NCI-H1436 treated with DMSO at 0.1 percent for 48 hours (cell line): ENCODE measurements at places on chromosomes 12 and 14.

GRCh38 chr14:81066672-81067071 lies 111.3 kb downstream of the TSHR start:
- no peak for DNase-seq

DNA sequence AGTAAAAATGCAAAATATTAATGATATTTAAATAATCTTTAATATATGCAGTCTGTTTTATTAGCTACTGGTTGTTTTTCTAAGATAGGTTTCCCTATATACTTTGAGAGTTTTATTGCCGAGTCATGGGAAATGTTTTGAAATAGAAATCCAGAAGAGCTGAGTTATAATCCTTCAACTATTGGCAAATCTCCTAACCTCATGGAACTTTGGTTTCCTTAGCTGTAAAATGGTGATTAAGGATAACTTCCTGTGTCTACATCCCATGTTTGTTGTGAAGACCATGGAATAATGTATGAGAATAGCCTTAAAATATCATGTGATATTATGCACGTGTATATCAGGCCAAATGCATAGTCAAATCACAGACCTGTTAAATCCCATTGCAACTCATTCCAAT lies 51.0 kb downstream of the UNC79 start:
- DNase-seq: no peak

DNA sequence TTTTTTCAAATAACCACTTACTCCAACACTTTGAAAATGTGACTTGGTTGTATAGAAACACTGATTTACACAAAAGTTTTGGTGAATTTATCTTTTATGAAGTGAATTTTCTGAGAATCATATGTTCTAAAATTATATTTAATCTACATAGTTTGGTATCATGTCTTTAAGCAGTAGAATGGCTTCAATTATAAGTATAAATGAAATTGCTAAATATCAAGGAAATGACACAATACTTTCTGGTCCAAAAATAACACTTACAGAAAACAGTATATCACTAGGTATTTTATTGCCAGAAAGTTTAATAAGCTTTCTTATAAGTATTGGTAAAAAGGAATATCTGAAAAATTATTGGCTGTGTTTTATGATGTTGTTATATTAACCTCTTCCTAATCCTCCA lies 90.9 kb downstream of the SRGAP1 start:
- DNase-seq: no peak

GRCh38 chr12:92146497-92147224 lies 1.0 kb upstream of the BTG1 start:
- DNase-seq: no peak

DNA sequence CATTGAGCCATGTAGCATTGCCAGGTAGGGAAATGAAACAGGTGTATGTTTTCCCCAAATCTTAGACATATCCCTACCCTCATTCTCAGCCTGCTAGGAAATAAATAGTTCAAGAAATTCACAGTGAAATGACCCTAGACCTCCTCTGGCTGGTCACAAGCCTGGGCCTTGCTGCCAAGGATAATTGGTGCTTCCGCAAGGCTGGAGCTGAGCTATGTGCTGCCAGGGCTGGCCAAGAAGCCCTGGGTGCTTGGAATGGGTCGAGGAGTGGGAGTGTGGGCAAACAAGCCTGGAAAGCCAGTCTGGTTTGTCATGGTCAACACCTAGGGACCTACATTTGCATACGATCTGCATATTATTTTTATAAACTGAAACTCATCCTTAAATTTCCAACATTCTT lies 31.3 kb upstream of the SLC10A1 start:
- no peak for DNase-seq

GRCh38 chr12:22234561-22234960 lies 99.9 kb downstream of the ST8SIA1 start:
- no peak for DNase-seq

- no peak for DNase-seq
Measured at GRCh38 chr14:75127903-75128595, 1.2 kb upstream of the NEK9 start.

DNA sequence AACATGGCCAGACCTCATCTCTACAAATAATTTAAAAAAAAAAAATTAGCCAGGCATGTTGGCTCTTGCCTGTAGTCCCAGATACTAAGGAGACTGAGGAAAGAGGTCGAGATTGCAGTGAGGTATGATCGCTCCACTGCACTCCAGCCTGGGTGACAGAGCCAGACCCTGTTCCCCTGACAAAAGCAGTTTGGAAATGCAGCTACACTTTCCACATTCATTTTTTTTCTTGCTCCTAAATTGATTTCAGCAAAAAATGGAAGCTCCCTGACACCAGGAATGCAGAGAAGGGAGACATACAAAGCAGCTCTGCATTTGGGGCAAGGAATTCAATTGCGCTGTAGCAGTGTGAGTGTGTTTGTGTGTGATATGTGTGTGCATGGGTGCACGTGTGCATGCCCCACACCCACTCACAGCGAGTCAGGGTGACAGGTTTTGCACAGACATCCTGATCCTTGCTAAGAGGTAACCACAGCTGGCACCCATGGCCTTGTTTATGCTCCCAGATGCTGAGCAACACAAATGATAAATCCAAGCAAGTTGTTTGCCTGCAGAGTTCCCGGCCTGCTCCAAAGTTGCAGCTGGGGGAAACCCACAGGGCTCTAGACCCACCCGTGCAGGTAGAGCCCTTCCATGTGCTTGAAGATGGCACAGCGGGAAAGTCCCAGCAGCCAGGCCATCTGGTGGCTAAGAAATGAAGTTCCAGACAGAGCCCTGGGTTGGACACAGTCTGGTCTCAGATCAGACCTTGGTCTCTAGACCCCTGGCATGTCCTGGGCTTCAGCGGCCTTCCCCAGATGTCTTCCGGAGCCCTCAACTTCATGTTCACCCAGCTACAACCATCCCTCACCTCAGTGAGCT lies 25.9 kb upstream of the BDKRB2 start:
- no peak for DNase-seq

DNA sequence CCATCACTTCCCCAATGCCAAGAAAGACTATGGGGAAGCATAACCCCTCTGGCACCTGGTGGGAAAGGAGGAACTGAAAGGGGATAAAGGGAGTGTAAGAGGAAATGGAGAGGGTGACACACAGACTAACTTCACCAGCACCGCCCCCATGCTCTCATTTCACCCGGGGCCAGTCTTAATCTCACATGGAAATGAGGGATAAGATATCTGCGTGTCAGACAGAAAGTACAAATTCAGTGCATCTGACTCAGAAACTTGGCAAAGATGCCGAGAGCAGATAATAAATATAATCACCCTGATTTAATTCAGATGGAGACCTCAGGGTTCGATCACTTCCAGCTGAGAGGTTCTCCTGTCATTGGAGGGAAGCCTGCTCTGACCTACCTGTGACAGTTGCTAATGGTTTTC lies 191.6 kb downstream of the DUSP6 start:
- DNase-seq: no peak
